ENCODE measurements at places on chromosomes 6 and 20. TPM values are rescaled to one million over a fixed set of nuclear protein-coding genes. Genes with fewer than 3 reads are reported as not detected.

Gene MLN
- not detected for total RNA-seq

Gene PDE7B
- 0.95 TPM for total RNA-seq

Gene BPI
- not detected for total RNA-seq

Gene PPP1R16B
- 0.43 TPM for total RNA-seq

Gene TPBG
- 47.3 TPM for total RNA-seq

Gene SLPI
- 9.0 TPM for total RNA-seq

Gene ANKEF1
- 6.8 TPM for total RNA-seq

Gene DTNBP1
- 11.2 TPM for total RNA-seq

Gene PHACTR1
- total RNA-seq: 0.06 TPM

Gene NRSN1
- total RNA-seq: not detected

Gene SPATS1
- total RNA-seq: not detected

Gene PKHD1
- total RNA-seq: not detected

Gene PTCRA
- not detected for total RNA-seq

Gene CFAP206
- total RNA-seq: 0.53 TPM

Gene PLAGL1
- 9.9 TPM for total RNA-seq

Gene RBL1
- total RNA-seq: 7.5 TPM

Gene OOEP
- total RNA-seq: not detected

Measured in A549 treated with ZK216348 at 1 μM for 4 hours (cell line).